Keratinocyte (primary cell): ENCODE measurements at places on chromosomes 12 and 14. TPM values are rescaled to one million over a fixed set of nuclear protein-coding genes. Genes with fewer than 3 reads are reported as not detected.

The IFNG-AS1 gene
- not detected in 3 replicates for polyA plus RNA-seq

The NID2 gene
- polyA plus RNA-seq = 1.7 to 4.5 TPM (median 2.0 TPM) in 3 replicates

The P2RX7 gene
- 0.12 to 0.21 TPM (median 0.20 TPM) in 3 replicates for polyA plus RNA-seq

The RDH16 gene
- polyA plus RNA-seq = 0.10 to 0.30 TPM (median 0.21 TPM) in 3 replicates

The DHH gene
- not detected in 3 replicates for polyA plus RNA-seq

The TPPP2 gene
- not detected in 3 replicates for polyA plus RNA-seq

The SGPP1 gene
- polyA plus RNA-seq = 14.7 to 28.7 TPM (median 17.6 TPM) in 3 replicates
